ENCODE measurements at places on chromosomes 4 and X.

DNA sequence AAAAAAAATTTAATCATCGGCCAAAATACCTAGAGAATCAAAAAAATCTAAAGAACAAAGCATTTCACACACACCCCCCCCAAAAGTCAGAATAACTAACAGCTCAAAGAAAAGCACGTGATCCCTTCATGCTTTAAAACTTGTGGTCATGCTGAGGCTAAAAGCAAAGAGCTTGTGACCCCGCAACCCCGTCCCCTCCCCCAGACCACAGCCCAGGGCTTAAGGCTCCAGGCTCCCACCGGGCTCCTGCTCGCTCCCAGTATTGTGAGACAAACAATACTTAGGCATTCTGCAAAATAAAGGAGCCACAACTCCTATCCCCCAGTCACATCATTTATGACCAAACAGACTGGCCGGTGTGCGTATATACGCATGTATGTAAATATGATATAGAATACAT, 62.1 kb upstream of the CCDC160 start:
- no peak for DNase-seq

DNA sequence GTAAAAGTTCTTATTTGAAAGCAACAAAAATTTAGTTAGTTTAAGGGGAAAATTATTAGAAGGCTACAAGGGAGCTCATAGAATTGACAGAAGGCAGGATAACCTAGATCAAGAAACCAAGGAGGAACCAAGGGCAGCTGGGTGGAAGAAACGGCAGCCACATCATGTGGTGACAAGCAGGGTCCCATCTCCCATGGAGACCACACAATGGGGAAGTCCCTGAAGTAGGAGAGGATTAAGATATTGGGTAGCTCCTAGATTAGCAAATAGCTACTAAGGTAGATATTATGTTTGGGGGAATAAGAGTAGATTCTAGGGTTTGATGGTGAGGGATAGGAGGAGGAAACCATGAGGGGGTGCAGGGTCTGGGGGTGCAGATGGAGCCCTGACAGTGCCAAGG, 48.0 kb upstream of the TMEM154 start:
- no peak for DNase-seq

- no peak for DNase-seq
Measured at GRCh38 chrX:139862208-139862607, 70.6 kb downstream of the ATP11C start.

GRCh38 chr4:15929540-15929939, 9.0 kb downstream of the FGFBP1 start:
- no peak for DNase-seq

DNA sequence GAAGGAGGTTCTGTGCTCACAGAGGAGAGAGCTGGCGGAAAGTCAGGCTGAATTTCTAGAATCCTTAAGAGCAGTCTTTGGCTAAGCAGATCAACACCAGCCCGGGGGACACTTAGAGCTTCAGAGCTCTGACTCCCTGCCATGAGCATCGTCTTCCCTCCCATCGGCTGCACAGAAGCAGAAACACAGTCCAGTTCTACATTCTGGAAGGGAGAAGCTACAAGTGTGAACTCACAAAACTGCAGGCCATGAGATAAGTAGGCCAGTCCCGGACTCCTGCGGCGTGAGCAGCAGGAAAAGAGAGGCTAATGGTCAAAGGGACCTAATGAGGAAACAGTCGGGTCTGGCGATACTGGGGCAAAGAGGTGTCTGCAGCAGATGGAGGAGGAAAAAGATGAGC, 211.5 kb downstream of the DHX15 start:
- no peak for DNase-seq

DNA sequence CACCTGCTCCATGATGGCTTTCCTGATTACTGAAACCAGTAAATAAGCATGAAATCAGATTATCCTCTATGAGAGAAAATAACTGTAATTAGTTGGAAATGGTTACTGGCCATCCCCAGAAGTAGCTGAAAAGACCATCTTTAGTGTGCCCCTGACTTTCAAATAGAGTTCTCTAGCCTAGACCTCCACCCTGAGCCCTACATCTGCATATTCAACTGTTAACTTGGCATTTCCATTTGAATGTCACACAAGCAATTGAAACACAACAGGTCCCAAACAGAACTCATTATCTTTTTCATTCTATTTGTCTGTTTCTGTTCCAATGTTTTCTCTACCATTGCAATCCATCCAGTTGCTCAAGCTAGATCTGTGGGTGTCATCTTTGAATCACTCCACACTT, 952.3 kb downstream of the RPA4 start:
- DNase-seq, result no peak

GRCh38 chr4:37628977-37629609, 57.1 kb downstream of the RELL1 start:
- no peak for DNase-seq

- DNase-seq, result no peak
Measured at GRCh38 chr4:158819942-158820786, 51.3 kb downstream of the FNIP2 start.

DNA sequence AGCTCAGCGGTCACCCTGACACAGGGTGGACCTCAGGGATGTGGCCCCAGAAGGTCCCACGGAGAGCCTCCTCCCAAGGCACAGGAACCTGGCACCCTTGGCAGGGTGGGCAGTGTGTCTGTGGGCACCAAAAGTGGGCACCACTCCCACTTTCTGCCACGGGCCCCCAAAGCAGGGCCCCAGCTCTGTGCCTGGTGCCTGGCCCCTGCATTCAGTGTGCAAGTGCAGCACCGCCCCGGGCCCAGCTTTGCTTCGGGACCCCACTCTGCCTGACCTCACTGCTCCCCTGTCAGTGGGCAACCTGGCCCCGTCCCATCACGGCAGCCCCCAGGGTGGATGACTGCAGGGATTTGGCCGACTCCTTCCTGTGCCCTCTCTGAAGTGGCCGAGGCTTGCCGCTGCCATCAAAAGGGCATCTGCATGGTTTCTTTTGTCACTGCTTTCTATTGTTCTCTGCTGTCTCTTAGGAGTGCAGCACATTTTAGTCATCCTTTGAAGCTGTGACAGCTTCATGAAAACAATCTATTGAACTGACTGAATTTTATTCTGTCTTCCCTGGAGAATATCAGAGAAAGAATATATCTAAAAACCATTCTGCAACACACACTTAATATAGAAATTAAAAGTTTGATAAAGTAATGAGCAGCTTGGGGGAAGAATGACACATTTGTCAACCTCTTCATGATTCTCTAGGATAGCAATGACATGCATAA, 302.4 kb downstream of the FAM47B start:
- DNase-seq, result no peak

GRCh38 chrX:79361192-79361870, 5.8 kb downstream of the ITM2A start:
- DNase-seq, result no peak

DNA sequence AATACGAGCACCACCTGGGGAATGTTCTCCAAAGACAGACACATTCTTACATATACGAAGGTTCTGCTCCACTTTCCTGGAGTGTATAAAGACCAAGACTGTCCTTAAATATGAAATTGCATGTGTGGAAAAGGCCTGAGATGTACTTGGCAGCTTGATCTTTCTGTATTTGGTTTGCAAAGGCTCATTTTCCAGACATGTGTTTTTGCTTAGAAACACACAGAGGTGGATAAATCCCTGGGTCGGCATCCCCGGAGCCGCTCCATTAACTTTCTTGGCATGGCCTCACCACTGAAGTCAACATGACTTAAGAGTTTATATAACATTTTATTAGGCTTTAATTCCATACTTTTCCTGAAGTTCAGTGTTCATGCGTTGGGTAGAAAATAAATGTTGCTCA, 239.4 kb downstream of the LDB2 start:
- DNase-seq, result no peak

DNA sequence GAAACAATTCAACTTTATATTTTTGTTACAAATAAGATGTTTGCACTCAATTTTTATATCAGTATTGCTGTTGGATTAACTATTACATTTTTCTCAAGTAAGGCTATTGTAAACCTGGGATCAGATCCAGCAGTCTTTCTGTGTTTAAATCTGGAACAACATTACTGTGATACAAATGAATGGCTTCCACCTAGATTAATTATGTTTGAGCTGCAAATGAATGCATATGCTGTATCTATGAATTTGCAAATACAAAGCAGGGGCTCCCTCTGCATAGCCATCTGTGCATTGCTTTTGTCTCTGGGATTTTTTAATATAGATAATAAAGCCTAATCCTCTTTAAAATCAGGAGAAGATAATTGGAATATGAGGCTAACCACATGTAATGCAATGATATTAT, 69.8 kb upstream of the NEIL3 start:
- DNase-seq, result no peak

DNA sequence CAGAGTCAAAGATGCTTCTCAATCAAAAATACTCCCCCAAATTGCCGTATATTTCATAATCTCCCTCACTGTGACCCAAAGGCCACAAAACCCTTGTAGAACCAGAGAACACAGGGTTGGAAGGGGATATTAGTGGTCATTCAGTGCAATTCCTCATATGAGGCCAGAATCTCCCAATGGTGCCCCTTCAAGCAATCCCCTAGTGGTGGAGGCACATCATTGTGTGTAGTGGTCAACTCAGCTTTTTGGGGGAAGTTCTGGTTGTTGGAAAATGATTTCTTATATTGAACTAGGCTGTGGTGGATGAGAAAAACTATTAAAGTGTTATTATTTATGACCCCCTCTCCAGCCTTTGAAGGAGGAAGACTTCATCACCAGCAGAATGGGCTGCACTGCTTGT, 17.6 kb upstream of the BOD1L1 start:
- no peak for DNase-seq

DNA sequence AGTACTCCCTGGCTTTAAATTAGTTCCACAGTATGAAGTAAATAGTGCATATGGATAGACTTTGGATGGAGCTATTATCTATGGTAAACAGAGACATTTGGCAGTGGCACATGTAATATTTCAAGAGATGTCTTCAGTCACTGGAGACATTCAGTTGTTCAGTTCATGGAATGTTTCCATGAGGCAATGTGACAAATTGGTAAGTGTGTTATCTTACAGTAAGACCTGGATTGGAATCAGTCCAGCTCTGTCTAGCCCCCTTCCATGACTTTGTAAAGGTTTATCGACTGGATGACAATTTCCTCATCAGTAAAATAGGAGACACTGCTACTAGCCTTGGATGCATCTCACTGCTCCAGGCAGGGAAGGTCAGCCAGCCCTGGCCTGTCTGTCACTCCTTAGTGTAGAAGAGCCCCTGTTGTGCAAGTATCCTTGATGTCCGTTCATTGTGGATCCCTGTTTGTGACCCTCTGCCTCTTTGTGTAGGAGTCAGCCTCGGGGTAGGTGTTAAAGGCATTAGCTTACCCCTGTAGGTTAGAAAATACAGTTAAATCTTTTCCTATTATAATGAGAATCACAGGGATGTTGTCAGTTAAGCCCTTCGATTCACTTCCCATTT, 335.9 kb downstream of the ANK2 start:
- DNase-seq, result no peak
